ENCODE measurements at places on chromosomes 7 and 10. TPM values are rescaled to one million over a fixed set of nuclear protein-coding genes. Genes with fewer than 3 reads are reported as not detected.
A peak's percentile ranks its signal among the peaks of the same experiment; 100 is the strongest.

GRCh38 chr10:71729161-71729636 lies 9.6 kb upstream of the C10orf105 start:
- H3K4me3 ChIP-seq, result no peak overlapping the region
- H3K27me3 ChIP-seq, result no peaks in the 10 kb centered on the region
- peaks cover 58% of the 10 kb centered on the region for H3K4me1 ChIP-seq
- peak overlapping the region; percentile 98 for H3K27ac ChIP-seq

DNA sequence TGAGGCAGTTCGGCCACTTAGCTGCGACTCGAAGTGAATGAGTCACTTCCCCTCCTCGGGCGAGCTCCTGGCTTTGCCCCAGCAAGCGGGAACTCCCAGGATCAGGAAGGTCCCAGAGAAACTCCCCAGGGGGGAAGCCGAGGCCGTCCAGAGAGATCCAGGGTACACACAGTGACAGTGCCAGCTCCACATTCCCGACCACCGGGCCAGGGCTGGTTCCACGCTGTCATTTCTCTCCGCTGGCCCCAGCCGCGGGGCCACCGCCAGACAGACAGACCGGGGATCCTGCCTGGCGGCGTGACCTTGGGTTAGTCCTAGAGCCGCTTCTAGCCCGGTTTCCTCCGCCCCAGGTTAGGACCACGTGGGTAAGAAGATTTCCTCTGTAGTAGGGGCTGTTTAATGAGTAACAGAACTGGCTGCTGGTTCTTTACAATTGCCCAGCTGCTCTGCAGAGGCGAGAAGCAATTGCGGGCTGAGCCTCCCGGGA lies 463 bp upstream of the UPP1 start:
- H3K27ac ChIP-seq, result peak overlapping the region; percentile 71
- peak overlapping the region; percentile 42 for H3K4me3 ChIP-seq
- peaks cover 5% of the 10 kb centered on the region for H3K4me1 ChIP-seq

The NEUROD6 gene
- not detected for total RNA-seq

DNA sequence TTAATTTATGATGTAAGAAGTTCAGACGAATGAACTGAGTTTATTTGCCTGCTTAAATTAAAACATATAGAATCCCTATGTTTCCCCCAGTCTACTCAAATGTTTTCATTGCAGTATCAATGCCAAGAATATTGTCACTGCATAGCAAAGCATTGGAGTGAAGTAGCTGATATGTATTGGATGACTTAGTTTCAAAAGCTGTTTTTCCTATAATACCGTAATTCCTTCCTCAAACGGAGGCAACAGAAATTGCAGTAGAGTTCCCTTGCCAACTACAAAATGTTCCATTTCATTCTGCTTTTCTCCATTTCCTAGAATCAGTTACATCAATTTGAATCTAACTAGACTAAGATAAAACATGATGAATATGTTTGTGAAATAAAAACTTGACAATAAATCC lies 174.1 kb downstream of the CNTNAP2 start:
- H3K27ac ChIP-seq, result no peak overlapping the region
- DNase-seq, result no peak
- H3K36me3 ChIP-seq, result no peaks in the 10 kb centered on the region

GRCh38 chr10:11609492-11610093 lies 1.9 kb downstream of the USP6NL start:
- H3K27me3 ChIP-seq, result no peaks in the 10 kb centered on the region
- peaks cover 21% of the 10 kb centered on the region for H3K4me1 ChIP-seq
- H3K27ac ChIP-seq, result no peak overlapping the region
- H3K36me3 ChIP-seq, result no peaks in the 10 kb centered on the region
- H3K4me3 ChIP-seq, result no peak overlapping the region
- DNase-seq, result no peak

- H3K27ac ChIP-seq, result no peak overlapping the region
- no peaks in the 10 kb centered on the region for H3K4me1 ChIP-seq
- H3K27me3 ChIP-seq, result no peaks in the 10 kb centered on the region
These were observed 86.3 kb upstream of the FAM13C start for GRCh38 chr10:59448616-59449015.

The MMP21 gene
- total RNA-seq, result not detected

The AKR1C3 gene
- 1.7 TPM for total RNA-seq

The OGA gene
- total RNA-seq, result 104 TPM

DNA sequence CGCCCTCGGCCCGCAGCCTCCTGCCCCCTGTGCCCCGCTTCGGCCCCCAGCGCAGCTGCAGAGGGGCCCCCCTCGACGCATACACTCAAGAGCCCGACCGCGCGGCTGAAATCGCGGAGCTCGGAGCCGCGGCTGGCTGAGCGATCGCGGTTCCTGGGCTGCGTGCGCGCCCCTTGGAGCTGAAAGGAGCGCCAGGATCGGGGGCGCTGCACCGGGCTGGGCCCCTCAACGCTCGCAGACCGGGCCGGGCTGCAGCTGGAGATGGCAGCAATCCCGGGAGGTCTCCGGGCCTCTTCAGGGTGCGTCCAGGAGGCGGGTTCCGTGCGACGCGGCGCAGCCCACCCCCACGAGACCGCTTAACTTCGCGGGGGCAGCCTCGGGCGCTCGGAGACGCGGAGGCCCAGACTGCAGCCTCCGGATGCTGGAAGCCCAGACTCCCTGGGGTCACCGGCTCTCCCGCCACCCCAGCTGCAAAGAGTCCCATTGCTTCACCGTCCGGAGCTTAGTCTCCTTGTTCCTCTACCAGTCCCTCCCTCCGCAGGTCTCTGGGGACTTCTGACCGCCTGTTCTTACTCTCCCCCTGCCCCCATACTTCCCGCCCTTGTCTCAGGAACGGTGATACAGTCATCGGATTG lies 73.0 kb upstream of the LRRC4 start:
- peak overlapping the region; percentile 12 for H3K27ac ChIP-seq
- H3K4me1 ChIP-seq, result peaks cover 44% of the 10 kb centered on the region
- DNase-seq, result peak; percentile 18
- H3K4me3 ChIP-seq, result peak overlapping the region; percentile 40

The CFAP69 gene
- total RNA-seq, result 0.47 TPM

DNA sequence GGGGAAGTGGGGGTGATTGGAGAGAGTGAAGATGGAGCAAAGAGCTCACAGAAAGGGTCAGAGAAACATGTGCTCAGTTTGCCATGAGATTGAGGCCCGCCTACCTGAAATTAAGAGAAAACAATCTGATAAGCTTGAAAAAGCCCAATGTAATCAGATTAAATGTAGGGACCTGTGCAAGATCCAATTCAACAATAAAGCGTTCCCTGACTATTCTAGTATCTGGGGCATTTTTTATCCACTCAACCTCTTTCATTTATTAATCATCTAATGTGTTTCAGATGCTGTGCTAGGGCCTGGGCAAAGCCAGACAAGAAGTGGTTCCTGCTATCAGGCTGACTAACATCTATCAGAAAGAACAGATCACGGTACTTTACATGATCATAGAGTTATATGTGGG lies 238.4 kb upstream of the MYO3A start:
- no peaks in the 10 kb centered on the region for H3K36me3 ChIP-seq
- no peaks in the 10 kb centered on the region for H3K27me3 ChIP-seq

DNA sequence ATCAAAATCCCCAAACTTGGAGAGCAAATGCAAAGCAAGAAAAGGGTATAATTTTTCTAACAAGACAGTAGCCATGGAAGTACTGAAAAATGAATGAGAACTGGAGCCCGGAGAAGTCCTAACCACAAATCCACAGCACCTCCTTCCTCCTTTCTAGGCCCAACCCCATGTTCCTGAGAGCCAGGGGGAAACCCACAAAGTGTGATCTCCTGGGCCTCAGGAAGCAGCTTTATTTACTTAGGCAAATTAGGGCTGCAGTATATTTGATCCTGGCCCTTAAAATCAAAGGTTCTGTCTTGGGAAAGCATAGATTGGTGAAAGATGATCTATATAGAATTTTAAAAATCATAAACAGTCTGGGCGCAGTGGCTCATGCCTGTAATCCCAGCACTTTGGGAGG lies 103.0 kb downstream of the DOCK4 start:
- no peak overlapping the region for H3K4me3 ChIP-seq
- H3K27ac ChIP-seq, result no peak overlapping the region
- DNase-seq, result no peak
- H3K36me3 ChIP-seq, result no peaks in the 10 kb centered on the region
- H3K27me3 ChIP-seq, result no peaks in the 10 kb centered on the region
- no peaks in the 10 kb centered on the region for H3K4me1 ChIP-seq

- H3K36me3 ChIP-seq, result peaks cover 19% of the 10 kb centered on the region
- DNase-seq, result no peak
- H3K4me3 ChIP-seq, result no peak overlapping the region
- no peak overlapping the region for H3K27ac ChIP-seq
These were observed 18.1 kb downstream of the NOC3L start for GRCh38 chr10:94344522-94345122.

The EFCAB10 gene
- total RNA-seq, result 0.14 TPM

GRCh38 chr10:80855348-80855971 lies 317.8 kb downstream of the SH2D4B start:
- no peaks in the 10 kb centered on the region for H3K4me1 ChIP-seq
- H3K27ac ChIP-seq, result no peak overlapping the region
- no peaks in the 10 kb centered on the region for H3K27me3 ChIP-seq
- DNase-seq, result no peak
- no peak overlapping the region for H3K4me3 ChIP-seq
- H3K36me3 ChIP-seq, result no peaks in the 10 kb centered on the region

DNA sequence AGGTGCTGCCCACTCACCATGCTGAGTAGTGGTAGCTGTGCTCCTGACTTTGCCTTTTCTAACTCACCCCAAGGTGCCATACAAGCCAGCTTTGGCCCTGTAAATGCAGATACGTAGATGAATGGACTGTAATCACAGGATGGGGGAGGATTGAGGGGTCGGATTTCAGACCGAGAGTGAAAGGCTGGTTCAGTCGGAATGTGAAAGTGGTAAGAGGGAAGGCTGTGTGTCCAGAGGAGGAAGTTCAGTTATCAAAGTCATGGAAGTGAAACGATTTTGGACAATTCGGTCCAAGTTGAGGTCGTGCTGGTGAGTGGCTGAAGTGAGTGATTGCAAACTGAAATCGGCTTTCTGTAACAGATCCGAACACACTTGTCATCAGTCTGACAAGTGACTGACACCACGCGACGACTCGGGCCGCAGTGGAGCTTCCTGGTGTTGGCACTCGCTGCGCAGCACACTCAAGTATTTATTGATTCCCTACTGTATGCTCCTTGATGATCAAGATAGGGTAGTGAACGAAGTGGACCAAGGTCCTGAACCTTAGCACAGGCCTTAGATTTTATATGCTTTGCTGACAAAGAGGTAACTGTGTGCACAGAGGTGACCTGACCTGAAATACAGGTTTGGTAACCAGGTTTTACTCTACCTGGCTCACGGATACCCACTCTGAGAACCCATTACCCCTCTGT lies 10.5 kb downstream of the ZNF282 start:
- no peak for DNase-seq
- peaks cover 67% of the 10 kb centered on the region for H3K36me3 ChIP-seq
- H3K4me3 ChIP-seq, result no peak overlapping the region
- no peak overlapping the region for H3K27ac ChIP-seq

- no peaks in the 10 kb centered on the region for H3K36me3 ChIP-seq
- peak; percentile 13 for DNase-seq
- peak overlapping the region; percentile 48 for H3K27ac ChIP-seq
- peak overlapping the region; percentile 98 for H3K4me3 ChIP-seq
- peaks cover 4% of the 10 kb centered on the region for H3K4me1 ChIP-seq
These were observed 1.6 kb upstream of the ARHGAP12 start for GRCh38 chr10:31930023-31930751.

The CCL24 gene
- total RNA-seq, result 0.19 TPM

DNA sequence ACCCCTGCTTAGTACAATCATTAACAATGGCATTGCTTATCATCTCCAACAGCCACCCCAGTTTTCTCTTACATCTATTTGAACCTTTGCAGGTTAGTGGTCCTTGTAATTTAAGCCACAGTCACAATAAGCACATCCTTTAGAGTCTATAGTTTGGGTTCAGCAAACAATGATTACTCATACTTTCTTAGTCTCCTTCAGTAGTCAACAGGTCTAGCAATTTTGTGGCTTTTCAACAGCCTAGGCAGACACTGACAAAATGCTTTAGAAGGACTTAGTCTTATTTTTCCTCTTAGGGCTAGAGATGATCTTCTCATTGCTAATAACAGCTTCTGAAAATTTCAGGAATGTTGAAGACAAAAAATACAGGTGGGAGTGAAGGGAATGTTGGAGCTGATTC lies 32.3 kb upstream of the FAM204A start:
- DNase-seq, result no peak
- H3K27me3 ChIP-seq, result no peaks in the 10 kb centered on the region
- no peak overlapping the region for H3K27ac ChIP-seq
- H3K36me3 ChIP-seq, result no peaks in the 10 kb centered on the region

DNA sequence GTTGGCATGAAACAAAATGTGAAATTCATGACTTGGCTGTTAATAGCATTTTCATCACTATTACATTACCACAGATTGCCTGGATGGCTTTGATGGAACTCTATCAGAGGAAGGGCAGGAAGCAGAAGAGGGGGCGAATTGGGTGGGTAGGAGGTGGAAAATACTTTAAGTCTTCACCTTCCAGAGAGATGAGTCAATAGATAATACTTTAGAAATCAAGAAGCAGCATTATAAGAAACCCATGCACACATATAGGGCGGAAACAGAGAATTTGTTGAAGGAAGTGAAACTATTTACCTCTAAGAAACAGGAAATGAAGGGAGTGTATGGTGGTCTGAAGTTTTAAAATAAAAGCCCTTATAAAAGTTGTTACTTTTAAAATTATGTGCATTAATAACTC lies 152.1 kb upstream of the TARP start:
- H3K27me3 ChIP-seq, result no peaks in the 10 kb centered on the region
- no peak overlapping the region for H3K4me3 ChIP-seq
- no peaks in the 10 kb centered on the region for H3K36me3 ChIP-seq
- H3K4me1 ChIP-seq, result no peaks in the 10 kb centered on the region
- no peak for DNase-seq

GRCh38 chr7:158734861-158735260 lies 30.3 kb upstream of the NCAPG2 start:
- no peaks in the 10 kb centered on the region for H3K27me3 ChIP-seq
- H3K27ac ChIP-seq, result no peak overlapping the region

DNA sequence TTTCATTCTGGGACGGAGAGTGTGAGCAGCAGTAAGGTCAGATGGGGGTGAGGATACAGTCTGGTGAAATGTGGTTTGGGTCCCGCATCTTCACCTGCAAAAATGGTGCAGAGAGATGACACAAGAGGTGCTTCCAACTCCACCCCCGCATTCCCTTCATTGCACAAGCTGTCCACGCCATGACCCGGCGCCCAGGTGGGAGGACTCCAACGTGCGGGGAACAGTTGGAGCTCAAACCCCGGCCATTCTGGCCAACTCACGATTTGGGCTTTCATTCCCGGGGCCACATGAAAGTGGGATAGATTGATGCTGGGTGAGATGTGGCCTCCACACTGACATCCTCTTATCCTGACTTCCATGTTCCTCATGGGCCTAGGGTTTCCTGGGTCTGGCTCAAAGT lies 34.6 kb upstream of the ZNF273 start:
- no peak overlapping the region for H3K4me3 ChIP-seq
- H3K36me3 ChIP-seq, result no peaks in the 10 kb centered on the region
- H3K4me1 ChIP-seq, result no peaks in the 10 kb centered on the region
- no peaks in the 10 kb centered on the region for H3K27me3 ChIP-seq

The MPP7 gene
- 2.8 TPM for total RNA-seq

DNA sequence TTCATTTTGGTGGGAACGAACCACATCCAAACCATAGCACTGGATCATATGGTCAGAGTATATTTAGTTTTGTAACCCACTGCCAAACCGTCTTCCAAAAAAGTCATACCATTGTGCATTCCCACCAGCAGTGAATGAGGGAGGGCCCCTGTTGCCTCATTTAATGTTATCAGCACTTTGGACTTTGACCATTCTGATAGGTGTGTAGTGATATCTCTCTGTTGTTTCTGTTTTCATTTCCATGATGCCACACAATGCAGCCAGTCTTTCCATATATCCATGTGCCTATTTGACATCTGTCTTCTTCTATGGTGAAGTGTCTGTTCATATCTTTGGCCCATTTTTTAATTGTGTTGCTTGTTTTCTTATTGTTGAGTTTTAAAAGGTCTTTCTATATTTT lies 105.0 kb upstream of the PPP2R2D start:
- H3K36me3 ChIP-seq, result no peaks in the 10 kb centered on the region
- no peak overlapping the region for H3K4me3 ChIP-seq
- H3K27me3 ChIP-seq, result no peaks in the 10 kb centered on the region
- no peak for DNase-seq
